H7 (cell line): ENCODE measurements at places on chromosomes 6 and 20.

DNA sequence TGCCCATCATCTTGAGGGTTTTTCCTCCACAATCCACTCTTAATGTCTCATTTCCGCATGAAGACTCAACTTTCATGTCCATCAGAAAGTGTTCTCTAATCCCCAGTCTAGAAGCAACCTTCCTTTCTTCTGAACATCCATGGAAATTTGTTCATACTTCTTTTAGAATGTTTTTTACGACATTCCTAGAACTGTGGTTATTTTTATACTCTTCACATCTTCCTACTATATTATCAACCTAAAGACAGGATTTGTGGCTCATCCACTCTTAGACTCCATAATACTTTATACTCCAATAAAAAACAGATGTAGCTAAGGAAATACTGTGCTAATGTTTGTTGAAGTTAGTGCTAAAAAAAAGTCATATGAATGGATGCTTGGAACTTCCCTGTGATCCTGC, 1.4 kb upstream of the CAP2 start:
- no peak for DNase-seq

DNA sequence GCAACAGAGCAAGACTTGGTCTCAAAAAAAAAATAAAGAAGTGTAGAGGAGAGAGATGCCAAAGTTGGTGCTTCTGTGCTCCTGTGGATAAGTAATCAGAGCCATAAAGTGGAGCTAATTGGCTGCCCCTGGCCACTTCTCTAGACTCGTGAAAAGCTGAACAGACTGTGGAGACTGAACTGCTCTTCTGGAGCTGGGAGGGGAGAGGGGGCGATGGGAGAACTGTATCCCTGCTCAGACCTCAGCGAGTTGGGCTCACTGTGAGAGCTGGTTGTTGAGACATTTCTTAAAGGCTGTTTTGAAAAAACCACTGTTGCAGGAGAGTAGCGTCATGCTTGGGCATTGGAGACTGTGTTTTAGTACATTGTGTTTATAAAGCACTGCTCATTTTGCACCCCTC, 125.7 kb downstream of the TCP11 start:
- DNase-seq, result no peak

GRCh38 chr6:25290306-25291060, 11.3 kb downstream of the CARMIL1 start:
- no peak for DNase-seq

- DNase-seq, result no peak
Measured at GRCh38 chr6:43579171-43579570, 3.2 kb downstream of the POLH start.
